ENCODE measurements at places on chromosomes 6 and 20.

- no peak for DNase-seq
Observed at GRCh38 chr6:39425346-39426072, 103.0 kb upstream of the KCNK16 start.

GRCh38 chr20:24806705-24807676 lies 142.1 kb upstream of the CST7 start:
- no peak for DNase-seq

- DNase-seq, result no peak
Observed at GRCh38 chr6:2766767-2767656, 1.8 kb downstream of the WRNIP1 start.

DNA sequence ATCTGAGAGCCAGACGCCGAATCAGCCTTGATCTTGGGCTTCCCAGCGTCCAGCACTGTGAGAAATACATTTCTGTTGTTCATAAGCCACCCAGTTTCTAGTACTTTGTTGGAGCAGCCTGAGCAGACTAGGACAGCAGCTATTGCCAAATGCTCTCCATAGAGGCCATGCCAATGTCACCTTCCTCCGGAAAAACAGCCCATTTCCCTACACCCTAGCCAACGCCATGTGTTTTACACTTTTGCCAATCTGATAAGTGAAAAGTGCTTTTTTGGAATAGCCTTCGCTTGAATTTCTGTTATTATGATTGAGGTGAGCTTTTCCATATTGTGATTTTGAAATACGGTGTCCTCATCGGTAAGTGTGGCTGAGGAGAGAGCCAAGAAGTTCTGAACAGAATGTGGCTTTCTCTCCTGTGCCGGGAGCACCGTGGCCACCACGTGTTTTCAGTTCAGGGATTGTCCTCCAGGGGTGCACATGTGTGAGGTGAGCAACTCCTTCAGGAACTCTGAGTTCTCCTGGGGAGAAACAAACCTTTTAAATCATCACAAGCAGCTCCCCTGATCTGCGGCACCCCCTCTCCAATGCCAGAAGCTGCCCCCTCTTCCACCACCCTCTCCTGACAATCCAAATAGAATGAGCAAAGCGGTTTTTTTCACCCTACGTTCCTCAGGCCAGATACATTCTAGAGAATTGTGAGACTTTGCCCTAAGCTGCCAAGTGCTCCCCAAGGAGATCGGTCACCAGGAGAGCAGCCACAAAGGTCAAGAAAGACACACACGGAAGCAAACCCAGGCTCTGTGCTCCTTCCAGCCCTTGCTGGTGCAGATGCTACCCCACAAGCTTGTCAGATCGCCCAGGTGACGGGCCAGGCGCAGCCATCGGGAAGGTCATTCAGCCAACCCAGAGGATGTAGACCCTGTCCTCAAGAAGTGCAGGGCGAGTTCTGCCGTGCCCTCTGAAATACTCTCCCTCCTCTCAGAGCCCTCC lies 36.0 kb downstream of the TAF8 start:
- DNase-seq, result no peak

DNA sequence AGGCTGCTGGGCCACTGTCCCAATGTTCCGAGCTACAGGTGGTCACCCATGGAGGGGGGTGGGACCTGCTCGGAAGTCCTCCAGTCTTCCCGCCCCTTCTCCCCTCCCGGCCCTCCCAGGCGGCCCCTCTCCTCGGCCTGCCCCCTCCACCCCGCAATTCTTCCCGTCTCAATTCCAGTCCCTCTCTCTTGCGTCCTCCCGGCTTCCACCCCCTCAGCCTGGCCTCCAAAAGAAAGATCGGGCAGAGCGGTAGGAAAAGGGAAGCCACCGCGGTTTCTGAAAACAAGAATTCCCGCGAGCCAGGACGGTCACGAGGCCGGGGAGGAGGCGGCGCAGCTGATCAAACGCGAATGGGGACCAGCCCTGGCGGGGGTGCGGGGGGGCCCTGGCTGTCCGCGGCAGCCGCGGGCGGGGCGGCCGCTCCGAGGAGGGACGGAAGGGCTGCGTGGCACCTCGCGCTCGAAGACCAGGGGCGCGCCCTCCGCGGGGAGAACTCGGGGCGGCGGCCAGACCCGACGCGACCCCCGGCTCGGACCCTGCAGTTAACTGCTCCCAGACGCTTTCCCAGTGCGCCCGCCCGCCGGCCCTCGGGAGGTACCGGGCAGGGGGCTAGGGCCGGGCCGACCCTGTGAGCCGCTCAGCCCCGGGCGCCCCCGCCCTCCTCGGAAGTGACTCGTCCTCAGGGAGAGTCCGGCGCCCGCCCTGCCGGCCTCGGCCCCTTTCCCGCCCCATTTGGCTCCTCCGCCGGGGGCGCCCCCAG lies 1.0 kb downstream of the PXDC1 start:
- DNase-seq, result peak; percentile 16

DNA sequence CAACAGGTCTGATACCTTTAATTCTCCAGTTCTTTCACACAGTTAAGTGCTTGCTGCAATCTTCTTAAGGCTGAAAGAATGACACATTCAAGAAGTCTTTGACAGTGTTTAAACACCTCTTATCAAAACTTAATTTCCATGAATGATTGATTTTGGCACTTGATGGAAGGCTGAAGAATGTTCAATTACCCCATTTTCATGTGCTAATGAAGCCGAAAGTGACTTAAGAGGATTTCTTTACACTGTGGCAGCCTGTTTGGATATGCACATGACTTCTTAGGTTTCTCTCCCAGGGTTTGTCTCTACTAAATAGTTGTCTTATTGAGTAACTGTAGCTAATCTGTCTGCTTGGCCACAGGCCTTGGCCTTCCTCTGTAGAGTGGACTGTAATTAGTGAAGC lies 81.1 kb upstream of the PRDM1 start:
- no peak for DNase-seq

GRCh38 chr20:58447511-58448391 lies 58.7 kb downstream of the VAPB start:
- DNase-seq, result peak; percentile 48
